ENCODE measurements at places on chromosomes 6 and 20.

DNA sequence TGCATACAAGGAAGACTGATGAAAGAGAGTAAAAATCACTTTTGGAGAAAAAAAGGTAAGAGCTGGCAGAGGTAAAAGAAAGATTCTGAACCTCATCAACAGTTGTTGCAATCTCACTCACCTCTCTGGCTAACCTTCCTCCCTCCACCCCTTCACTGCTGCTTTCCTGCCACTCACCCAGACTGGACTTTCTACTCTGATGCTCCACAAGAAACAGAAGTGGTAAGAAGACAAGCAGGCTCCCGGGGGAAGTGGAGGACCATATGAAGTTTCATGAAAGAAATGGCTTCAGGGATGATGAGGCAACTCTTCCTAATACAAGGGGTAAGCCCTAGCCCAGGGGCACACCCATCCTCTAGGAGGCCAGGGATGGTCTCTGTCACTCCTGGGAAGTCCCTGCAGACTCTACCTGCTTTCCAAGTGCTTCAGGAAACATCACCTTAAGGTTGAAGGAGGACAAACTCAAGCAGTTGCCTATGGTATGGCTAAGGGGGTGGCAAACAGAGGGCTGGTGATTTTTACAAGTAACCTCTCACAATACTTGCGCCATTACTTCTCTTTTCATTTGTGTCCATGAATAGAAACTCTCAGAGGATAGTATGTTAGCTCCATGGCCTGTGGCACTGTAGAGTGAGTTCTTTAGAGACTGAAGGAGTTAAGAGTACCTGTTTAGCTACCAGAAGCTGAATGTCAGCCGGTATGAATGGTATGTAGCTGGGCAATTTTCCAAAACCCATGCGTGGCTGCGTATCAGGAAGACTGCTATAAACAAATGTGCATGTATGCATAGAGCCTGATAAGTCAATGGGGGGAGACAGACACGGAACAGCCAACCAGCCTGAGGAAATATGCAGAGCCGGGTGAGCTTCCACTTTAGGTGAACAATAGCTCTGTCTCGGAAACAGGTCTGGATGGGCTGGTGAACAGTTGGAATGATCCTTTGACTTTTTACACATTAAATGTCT is 112.0 kb downstream of the BACH2 start:
- no peak for DNase-seq

GRCh38 chr6:72246926-72247325 is 360.6 kb downstream of the RIMS1 start:
- DNase-seq: no peak

- no peak for DNase-seq
Measured at GRCh38 chr6:121382467-121383121, 48.3 kb upstream of the TBC1D32 start.

DNA sequence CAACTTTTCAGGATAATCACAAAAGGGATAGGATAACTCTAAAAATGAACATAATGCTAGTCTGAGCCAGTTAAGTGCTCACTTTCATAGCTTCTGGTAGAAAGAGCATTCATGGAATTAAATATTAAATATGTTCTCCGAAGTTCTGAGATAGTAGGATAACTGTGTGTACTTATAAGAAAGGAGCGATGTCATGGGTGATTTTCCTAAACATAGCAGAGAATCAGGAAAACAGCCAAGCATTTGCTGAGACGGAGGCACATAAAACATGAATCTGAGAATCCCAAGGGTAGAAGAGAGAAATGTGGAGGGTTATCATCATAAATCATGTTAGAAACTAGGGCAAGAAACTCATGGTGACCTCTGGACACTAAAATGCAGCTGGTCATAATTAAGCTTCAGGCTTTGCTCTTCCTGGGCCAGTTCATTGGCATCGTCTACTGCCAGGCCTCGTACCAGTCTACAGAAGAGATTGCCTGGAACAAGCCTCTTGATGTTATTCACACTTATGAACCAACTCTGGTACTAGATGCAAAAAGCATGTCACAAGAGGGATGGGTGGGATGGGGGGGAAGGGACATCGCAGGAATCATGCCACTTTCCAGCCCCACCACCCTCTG is 436.6 kb downstream of the PRKN start:
- DNase-seq: no peak

DNA sequence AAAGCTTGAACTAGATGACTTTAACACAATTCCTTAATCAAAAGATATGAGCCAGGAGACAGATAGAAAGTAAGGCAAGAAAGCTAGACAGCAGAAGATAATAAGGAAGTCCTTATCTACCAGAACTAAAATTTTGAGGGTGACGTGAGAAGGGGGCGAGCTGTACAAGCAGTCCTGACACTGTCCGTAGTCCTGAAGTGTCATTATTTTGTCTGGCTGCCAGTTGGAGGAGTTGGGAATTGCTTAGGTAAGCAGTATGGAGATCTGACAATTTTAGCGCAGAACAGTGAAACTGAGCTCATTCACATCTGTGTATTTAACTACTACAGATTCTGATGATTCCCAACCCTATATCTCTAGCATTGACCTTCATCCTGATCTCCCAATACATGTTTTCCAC is 25.8 kb upstream of the CEP85L start:
- no peak for DNase-seq

DNA sequence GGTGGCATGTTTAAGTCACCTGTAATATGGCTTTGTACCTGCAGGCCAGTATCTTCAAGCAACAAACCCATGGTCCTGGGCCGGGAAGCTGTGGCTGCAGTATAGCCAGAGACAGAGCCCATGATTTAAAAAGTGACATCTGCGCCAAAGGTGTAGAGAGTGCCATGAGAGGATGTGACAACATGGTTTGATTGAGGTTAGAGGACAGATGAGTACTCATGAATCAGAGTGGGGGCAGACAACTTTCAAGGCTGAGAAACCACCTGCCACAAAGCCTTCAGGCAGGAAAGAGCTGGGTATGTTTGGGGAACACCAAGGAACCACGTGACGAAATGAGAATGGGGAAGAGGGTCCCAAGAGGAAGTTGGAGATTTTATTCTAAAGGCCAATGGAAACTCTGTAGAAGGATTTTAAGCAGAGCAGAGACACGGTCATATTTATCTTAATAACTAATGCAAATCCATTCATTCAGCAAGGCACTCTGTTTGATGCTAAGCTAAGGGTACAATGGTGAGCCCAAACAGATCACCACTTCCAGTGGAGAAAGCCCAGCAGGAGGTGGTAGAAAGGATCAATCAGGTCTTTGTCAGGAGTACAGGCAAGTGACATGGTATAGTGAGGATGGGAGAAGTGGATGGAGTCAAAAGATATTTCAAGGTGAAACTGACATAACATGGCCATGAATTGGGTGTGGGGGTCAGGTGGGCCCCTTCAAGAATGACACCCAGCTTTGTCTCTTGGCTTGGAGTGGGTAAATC is 3.4 kb upstream of the MICAL1 start:
- no peak for DNase-seq

DNA sequence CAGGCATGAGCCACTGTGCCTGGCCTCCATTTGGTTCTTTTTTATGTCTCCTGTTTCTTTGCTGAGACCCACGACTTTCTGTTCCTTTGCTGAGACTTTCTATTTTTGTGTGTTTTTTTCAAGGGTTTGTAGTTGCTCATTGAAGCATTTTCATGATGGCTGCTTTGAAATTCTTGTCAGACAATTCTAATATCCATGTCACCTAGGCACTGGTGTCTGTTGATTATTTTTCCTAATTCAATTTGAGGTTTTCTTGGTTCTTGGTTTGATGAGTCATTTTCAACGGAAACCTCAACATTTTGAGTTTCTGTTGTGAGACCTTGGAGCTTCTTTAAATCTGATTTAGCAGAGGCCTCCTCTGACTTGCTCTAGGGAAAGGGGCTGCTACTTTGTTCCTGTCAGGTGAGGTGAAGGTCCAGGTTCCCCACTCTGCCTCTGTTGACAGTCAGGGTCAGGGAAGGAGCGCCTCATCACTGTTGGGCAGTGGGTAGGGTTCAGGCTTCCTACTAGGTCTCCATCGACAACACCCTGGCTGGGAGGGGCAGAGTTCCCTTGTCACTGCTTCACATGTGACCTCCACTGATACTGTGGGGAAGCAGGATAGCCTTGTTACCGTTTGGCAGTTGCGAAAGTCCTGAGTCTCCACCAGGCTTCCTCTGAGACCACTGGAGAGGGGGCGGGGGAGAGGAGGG is 67.2 kb upstream of the RNF24 start:
- DNase-seq: no peak

DNA sequence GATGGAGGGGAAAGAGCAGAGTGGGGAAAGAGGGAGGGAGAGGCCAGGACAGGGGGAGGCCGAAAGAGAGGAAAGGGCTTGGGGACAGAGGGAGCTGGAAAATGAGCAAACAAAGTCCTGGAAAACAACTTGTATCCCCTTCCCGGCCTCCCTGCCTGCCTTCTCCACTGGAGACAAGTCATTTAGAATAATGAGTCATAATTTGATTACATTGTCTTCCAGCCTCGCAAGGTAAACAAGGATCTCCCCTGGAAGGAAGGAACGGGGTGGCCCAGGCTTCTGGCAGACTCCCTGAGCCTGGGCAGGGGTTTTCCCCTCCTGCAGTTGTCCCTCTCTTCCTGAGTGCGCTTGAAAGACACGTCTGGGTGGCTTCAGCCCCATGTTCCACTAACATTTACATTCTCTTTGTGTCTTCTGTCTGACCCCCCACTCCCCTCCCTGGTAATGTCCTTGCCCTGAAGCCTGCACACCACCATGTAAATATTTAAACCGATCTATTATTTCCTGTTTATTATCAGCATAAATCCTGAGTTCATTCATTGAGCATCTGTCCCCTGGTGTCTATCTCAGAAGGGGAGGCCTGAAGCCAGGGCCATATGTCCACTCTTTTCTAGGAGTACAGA is 12.1 kb upstream of the MRPS18A start:
- DNase-seq: no peak

DNA sequence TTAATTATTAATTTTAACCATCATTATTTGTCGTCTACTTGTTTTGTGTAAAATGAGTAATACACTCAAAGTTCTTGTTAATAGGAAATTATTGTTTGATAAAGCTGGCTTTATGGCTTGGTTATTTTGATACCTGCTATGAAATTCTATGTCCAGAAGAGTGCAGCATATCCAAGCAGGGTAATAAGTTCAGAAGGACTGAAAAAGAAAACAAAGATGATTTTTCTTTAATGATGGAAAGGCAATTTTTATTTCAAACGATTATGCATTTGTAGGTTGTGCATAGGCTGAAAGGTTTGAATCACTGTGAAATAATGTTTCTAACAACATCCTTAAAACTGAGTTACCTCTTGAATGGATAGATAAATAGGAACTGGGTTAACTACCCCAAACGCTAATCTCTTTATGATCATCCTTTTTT is 1.4 kb upstream of the MAN1A1 start:
- no peak for DNase-seq

- DNase-seq: no peak
Measured at GRCh38 chr6:166333172-166333995, 9.0 kb downstream of the SFT2D1 start.

GRCh38 chr20:12061466-12061865 is 143.8 kb downstream of the BTBD3 start:
- DNase-seq: no peak
